ENCODE measurements at places on chromosomes 12 and 14.

DNA sequence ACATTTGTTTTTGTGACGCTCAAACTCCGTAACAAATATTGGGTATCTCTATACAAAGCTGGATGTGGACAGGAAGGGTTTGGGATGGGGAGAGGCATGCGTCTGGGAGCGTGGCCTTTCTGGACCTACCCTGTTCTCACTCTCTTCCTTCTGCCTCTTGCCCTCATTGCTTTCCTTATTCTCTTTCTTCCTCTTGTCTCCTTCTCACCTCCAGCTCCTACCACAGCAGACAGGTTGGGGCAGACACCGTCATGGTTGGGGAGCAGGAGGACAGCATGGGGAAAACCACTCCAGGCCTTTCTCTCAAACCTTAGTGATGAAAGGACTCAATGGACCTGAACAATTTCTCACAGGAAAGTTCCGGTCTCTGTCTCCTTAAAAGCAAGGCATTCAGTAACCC lies 465.3 kb downstream of the RAD51B start:
- no peak for DNase-seq

- no peak for DNase-seq
These were observed 65.8 kb downstream of the KCNK10 start for GRCh38 chr14:88256997-88257950.

- DNase-seq, result no peak
These were observed 146.2 kb downstream of the BCL11B start for GRCh38 chr14:99125616-99126431.

- no peak for DNase-seq
These were observed 17.7 kb upstream of the TDG start for GRCh38 chr12:103947871-103948555.
